ENCODE measurements at places on chromosomes 1 and 21.

DNA sequence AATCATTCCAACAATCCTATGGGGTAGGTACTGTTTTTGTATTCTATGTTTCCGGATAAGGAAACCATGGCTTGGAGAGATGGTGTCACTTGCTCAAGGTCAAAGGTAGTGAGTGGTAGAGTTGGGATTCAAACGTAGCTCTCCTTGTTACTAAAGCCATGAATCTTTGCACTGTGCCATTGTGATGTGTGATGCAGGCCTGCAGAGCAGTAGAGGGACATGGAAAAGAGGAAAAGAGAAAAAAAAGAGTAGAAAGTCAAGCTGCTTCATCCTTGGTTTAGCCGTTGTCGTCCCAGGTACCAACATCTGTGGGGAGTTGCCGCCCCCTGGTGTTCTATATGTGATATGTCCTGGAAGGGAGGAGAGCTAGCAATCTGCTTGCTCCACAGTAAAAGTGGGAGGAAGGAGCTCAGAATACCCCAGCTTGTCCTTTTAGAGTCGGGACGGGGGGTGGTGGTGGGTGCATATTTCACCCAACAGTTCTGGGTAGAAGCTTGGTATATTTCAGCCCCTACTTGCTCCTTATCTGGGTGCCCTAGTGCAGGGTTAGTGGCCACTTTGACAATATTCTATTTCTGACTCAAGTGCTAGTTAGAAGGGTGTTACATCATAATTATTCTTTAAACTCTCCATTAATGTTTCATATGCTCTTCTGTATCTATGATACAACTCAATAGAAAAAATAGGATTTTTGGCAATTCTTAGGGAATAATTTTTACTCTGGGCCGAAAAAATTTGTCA lies 98.4 kb downstream of the EBNA1BP2 start:
- DNase-seq: peak; percentile 84

GRCh38 chr21:36803816-36804439 lies 105.0 kb downstream of the SIM2 start:
- DNase-seq: no peak

GRCh38 chr1:168098534-168099320 lies 38.0 kb downstream of the GPR161 start:
- no peak for DNase-seq

DNA sequence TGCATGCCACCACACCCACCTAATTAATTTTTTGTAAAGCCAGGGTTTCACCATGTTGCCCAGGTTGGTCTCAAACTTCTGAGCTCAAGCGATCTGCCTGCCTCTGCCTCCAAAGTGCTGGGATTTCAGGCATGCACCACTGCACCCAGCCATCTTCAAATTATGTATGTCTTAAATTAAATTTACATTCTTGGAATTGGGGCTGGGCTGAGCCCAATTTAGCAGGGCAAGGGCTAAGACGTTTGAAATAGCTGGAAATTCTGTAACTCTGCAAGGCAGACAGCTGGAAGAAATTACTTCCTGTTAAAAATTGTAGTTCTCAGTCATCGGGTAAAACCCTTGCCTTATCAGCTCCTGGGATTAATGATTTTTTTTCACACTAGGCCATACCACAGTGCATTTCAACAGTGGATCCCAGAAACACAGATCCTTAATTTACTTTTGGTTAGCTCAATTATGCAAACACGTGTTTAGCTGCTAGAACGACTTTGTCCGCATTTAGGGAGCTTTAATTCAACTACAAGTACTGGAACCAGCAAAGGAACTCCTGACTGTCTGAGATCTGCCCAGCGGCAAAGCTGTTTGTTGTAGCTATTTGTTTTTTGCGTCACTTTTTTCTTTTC lies 83.3 kb downstream of the OLFML3 start:
- no peak for DNase-seq

DNA sequence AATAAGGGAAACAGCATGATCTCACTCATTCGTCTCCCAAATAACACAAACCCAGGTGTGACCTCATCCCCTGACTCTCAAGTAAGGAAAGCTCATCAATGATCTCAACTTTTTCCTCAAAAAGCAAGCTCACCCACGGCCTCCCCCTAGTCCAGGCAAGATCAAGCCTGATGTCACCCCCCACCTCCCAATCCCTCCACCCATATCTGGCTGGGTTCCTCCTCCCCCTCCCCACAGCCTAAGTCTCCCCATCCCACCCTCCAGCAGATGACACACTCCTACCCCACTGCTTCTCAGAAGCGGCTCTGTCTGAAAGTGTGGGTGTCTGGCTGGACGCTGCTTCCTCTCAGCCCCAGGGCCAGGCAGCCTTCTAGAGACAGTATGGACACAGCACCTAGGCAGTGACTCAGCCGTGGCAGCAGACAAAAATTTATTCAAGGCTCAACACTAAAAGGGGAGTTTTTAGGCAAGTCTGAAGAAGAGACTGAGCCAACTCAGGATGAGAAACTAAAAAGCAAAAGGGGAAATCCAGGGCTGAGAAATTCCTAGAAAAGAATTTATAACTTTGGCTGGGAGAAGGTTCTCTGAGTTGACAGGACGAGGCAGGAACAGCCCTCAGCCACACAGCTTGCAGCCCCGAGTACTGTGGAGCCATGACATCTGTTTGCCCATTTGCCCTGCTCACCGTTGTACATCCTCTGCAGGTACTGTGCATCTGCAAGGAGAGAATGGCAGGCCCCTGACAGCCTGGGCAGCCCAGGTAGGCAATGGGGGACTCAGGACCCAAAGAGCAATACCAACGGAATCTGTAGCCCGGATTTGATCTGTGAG lies 81.6 kb upstream of the LRRC8D start:
- DNase-seq: no peak

- DNase-seq: no peak
These were observed 4.8 kb downstream of the COX20 start for GRCh38 chr1:244840219-244840794.

DNA sequence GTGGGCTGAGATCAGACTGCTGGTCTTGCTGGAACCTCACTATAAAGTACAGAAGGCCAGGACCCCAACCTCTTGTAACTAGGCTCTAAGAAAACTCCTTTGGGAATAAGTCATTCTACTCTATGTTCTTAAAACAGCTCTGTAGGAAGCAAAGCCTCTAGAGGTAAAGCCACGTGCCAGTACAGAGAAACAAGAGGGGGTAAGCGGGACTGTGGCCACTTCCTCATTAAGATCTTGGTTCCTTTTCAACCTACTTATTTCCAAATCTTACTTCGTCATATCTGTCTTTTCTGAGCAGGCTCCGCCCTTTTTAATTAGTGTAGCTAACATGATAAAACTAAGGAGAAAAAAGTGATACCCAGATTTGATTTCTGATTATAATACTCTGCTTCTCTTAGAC lies 3.8 kb downstream of the NCSTN start:
- DNase-seq: no peak

DNA sequence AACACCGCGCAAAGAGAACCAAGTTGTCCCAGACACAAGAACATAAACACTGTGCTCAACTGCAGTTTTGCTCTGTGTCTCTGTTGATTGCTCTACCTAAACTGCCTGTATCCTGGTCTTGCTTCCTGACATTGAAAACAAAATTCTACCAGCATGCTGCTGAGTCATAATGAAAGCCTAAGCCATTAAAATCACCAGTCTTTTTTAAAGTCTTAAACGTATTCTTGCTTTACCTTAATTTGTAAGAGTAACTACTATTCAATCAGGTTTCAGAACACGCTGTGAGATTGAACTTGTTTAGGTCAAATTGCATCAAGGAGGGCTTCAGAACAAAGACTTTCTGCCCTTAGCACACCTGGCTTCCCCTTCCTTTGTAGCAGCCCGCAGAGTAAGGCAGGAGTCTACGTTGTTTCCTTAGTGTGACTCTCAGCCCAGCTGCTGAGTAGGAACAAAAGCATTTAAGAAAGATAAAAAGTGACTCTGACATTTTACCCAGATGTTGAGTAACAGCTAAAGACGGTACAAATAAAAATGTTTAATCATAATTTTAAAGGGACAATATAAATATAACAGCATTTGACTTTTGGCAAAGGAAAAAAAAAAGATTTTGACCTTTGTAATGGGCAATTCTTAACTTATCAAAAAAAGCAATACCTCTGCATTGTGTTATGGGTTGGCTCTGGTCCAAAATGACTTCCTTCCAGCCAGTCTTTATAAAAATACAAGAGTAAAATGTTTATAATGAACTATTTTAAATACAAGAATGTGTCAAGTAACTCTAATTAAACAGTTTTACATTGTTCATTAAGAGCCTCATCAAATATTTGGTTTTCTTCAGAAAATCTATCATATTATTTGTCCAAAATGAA lies 186.9 kb upstream of the ADGRL4 start:
- DNase-seq: no peak

DNA sequence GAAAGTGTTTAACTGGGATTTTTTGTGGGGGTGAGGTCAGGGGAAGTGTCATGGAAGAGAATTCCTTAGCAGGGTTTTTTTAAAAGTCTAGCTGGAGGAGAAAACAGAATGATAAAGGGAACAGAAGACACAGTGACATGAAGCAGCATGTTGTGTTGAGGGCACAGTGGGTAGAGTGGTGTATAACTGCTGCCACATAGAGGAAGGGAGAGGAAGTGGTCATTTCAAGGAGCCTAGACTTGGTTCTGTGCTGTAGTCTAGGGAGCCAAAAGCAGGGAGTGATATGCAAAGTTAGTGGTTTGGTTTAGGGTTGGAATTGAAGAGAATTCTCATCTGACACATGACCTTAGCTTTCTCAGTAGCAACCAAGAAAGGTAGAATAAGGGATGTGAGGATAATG lies 10.2 kb downstream of the EEIG2 start:
- DNase-seq: no peak

DNA sequence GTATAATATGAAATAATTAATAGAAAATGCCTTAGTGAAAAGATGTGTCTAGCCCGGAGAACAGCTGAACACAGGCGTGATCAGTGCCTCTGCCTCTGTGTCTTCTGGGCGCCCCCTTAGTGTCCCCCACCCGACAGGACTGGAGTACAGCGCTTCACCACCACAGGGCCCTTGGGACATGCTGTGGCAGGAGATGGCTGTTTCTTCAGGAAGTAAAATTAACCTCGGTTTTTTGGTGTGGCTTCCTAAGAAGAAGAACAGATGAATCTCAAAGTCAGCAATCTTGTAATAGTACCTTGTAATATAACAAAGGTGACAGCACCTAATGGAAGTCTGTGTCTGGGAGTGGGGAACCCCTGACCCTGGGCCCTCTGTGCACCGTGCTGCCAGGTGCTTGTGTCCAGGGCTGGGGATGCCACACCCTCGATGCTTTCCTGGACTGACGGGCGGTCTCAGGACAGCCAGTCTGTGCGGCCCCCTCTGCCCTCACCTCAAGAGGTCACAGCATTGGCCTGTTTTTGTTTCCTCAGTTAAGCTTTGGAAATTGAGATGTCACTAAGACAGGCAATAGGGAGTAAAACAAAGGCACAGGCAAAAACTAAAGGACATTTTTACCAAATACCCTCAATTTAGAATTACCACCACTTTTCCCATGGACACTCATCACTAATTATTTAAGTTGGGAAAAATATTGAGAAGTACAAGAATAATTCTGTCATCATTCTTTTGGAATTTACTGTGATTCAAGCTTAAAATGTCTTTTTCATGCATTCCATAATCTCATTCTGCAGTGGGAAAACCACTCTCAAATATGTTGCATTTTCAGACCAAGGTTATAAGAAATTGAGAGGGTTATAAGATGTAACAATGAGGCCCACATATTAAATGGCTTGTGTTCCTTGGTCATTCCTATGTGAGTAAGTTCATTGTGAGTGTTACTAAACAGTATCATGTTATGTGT lies 79.3 kb downstream of the ADARB1 start:
- no peak for DNase-seq

- DNase-seq: no peak
These were observed 24.3 kb upstream of the FMO2 start for GRCh38 chr1:171160639-171161354.

DNA sequence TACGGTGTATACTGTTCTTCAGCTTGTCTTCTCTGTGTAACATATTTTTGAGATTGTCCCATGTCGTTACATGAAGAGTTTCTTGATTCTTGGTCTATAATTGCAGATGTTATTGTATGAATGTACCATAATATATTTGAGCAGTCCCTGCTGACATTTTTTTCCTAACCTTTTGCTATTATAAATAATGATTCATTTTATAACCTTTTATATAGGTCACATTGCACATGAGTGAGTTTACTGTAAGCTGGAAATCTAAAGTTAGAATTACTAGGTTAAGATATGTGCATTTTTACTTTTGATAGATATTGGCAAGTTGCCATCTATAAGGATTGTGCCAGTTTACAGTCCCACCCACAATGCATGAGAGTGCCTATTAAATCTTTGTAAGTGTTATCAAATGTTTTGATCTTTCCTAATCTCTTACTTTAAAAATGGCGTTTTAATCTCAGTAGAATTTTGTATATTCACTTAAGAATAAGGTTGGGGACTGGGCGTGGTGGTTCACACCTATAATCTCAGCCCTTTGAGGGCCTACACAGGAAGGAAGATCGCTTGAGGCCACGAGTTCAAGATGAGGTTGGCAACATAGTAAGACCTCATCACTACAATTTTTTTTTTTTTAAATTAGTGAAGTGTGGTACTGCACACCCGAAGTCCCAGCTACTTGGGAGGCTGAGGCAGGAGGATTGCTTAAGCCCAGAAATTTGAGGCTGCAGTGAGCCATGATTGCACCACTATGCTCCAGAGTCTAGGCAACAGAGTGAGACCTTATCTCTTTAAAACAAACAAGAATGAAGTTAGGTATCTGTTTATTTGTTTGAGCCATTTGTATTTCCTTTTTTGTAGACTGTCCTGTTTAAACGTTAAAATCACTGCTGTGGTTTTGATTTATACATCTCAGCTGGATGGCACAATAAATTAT lies 36.5 kb downstream of the ZMYM1 start:
- DNase-seq: no peak

- peak; percentile 17 for DNase-seq
These were observed 125.5 kb downstream of the ADAMTS1 start for GRCh38 chr21:26719750-26720149.

DNA sequence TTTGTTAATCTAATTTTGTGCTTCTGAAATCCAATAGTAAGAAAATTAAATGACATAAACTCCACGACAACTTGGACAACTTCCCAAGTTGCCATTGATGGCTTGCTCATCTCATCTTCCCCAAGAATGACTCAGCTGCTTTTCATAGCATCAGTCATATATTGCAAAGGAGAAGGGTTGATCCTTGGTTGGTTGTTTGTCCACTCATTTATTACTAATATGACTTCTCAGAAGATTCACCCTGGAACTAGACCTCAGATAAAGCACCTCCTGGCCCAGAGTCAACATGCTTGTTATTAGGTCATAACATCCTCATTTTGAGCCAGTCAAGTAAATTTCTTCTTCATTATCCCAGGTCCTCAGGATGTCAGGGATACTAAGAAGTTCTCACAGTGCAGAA lies 2.3 kb upstream of the LCE3D start:
- no peak for DNase-seq

GRCh38 chr1:45924736-45925135 lies 121.3 kb downstream of the MAST2 start:
- no peak for DNase-seq
